ENCODE measurements at places on chromosomes 7 and 10.

DNA sequence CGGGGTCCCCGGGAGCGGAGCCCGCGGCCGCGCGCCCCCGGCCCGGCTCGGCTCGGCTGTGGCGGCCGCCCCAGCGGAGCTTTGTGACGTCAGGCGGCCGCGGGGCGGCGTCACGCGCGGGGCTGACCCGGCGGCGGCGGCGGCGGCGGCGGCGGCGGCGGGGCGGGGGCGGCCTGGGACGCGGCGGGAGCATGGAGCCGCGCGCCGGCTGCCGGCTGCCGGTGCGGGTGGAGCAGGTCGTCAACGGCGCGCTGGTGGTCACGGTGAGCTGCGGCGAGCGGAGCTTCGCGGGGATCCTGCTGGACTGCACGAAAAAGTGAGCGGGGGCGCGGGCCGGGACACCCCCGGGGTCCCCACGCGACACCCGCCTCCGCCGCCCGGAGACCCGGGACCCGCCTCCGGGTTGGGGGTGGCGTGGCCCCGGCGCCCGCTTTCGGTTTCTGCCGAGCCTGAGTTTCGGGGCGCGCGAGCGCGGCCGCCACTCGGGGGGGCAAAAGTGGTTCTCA is at the start of gene PWWP2B:
TSS of gene PWWP2B (plus strand) at position 165 of the 506 bp plus-strand sequence. CDS start at position 192, 27 bp downstream.
- peak within 1 kb of the TSS; percentile 93 for H3K27ac ChIP-seq
- no peaks in the 10 kb centered on the region for H3K27me3 ChIP-seq
- DNase-seq = peak; percentile 71
- H3K4me1 ChIP-seq = peaks cover 46% of the 10 kb centered on the region

- H3K27ac ChIP-seq = no peak overlapping the region
- H3K4me1 ChIP-seq = no peaks in the 10 kb centered on the region
- H3K36me3 ChIP-seq = no peaks in the 10 kb centered on the region
Measured at GRCh38 chr10:46548498-46549090, 7.9 kb downstream of the GPRIN2 start.

- H3K27me3 ChIP-seq = peaks cover 43% of the 10 kb centered on the region
- H3K36me3 ChIP-seq = no peaks in the 10 kb centered on the region
- H3K4me3 ChIP-seq = no peak overlapping the region
- no peak overlapping the region for H3K27ac ChIP-seq
- no peaks in the 10 kb centered on the region for H3K4me1 ChIP-seq
Measured at GRCh38 chr10:26556748-26557640, 118.9 kb downstream of the APBB1IP start.

- no peak overlapping the region for H3K27ac ChIP-seq
- DNase-seq = no peak
- no peaks in the 10 kb centered on the region for H3K27me3 ChIP-seq
- peaks cover 6% of the 10 kb centered on the region for H3K4me1 ChIP-seq
- no peaks in the 10 kb centered on the region for H3K36me3 ChIP-seq
Measured at GRCh38 chr7:134731616-134732015, 47.8 kb upstream of the CALD1 start.

GRCh38 chr10:108736111-108736510 is 1187.2 kb downstream of the XPNPEP1 start:
- H3K4me3 ChIP-seq = no peak overlapping the region
- H3K36me3 ChIP-seq = no peaks in the 10 kb centered on the region
- no peak overlapping the region for H3K27ac ChIP-seq
- H3K4me1 ChIP-seq = no peaks in the 10 kb centered on the region
- no peaks in the 10 kb centered on the region for H3K27me3 ChIP-seq

GRCh38 chr10:2026936-2027335 is 289.6 kb upstream of the ADARB2 start:
- H3K27me3 ChIP-seq = no peaks in the 10 kb centered on the region
- DNase-seq = no peak
- no peak overlapping the region for H3K4me3 ChIP-seq

GRCh38 chr7:16684935-16685334 is 39.0 kb downstream of the BZW2 start:
- no peaks in the 10 kb centered on the region for H3K27me3 ChIP-seq
- DNase-seq = no peak
- no peaks in the 10 kb centered on the region for H3K4me1 ChIP-seq
- no peak overlapping the region for H3K4me3 ChIP-seq
- H3K27ac ChIP-seq = no peak overlapping the region
- peaks cover 96% of the 10 kb centered on the region for H3K36me3 ChIP-seq

- no peak within 1 kb of the TSS for H3K4me3 ChIP-seq
- DNase-seq = peak; percentile 48
- peaks cover 14% of the 10 kb centered on the region for H3K4me1 ChIP-seq
- H3K27me3 ChIP-seq = peaks cover 33% of the 10 kb centered on the region
- no peaks in the 10 kb centered on the region for H3K36me3 ChIP-seq
Measured at GRCh38 chr10:133276435-133277201, at the start of gene ADAM8. Gene ADAM8, minus strand, starts transcription at chr10:133276868. Its CDS starts 51 bp downstream, at chr10:133276817.

Measured in heart right ventricle (tissue), 16 donors.